NCI-H2171 (cell line): ENCODE measurements at places on chromosomes 7 and 10.

GRCh38 chr10:89414879-89415821, 782 bp downstream of the IFIT5 start:
- DNase-seq: no peak

DNA sequence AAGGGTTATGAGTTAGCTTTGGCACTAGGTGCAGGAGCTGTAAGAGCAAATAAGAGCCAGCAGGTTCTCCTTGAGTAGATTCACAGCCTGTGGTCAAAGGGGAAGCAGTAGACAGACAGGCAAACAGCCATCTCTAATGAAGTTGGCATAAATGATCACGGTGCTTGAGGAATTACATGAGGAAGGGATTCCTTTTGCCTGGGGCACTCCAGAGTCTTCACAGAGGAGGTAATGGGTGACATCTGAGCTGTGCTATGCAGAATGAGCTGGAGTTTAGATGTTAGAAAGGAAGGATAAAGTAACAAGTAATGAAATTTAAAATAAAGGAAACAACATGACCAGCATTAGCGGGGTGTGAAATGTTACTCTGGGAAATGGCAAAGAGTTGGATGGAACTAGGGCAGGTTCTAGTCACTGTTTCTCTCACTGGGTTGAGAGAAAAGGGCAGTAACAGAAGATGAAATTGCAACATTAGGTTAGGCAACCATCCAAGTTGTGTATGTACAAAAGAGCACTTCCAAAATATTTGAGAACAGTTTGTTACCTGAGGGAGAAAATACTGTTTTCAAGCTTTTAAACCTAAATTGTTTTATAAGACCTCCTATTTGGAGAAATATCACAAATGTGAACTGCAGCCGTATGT, 613.8 kb downstream of the PHTF2 start:
- DNase-seq: no peak

DNA sequence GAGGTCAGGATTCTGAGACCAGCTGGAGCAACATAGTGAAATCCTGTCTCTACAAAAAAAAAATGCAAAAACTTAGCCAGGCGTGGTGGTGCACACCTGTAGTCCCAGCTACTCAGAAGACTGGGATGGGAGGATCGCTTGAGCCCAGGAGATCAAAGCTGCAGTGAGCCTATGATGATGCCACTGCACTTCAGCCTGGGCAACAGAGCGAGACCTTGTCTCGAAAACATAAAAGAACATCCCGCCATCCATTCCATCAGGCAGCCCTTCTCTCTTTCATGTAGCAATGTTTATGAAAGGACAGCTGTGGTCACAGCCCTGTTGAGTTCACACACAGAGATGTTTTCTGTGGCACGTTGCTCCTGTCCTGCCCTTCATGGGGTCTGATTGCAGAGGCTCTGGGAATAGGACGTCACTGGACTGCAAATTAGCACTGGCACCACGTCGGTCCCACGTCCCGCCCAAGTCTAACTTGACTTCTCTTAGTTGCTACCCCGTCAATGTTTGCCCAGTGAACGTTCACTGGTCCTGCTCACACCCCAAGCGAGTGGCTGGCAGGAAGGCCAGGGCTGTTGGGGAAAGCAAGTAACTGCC, 64.5 kb upstream of the MYL10 start:
- DNase-seq: no peak

DNA sequence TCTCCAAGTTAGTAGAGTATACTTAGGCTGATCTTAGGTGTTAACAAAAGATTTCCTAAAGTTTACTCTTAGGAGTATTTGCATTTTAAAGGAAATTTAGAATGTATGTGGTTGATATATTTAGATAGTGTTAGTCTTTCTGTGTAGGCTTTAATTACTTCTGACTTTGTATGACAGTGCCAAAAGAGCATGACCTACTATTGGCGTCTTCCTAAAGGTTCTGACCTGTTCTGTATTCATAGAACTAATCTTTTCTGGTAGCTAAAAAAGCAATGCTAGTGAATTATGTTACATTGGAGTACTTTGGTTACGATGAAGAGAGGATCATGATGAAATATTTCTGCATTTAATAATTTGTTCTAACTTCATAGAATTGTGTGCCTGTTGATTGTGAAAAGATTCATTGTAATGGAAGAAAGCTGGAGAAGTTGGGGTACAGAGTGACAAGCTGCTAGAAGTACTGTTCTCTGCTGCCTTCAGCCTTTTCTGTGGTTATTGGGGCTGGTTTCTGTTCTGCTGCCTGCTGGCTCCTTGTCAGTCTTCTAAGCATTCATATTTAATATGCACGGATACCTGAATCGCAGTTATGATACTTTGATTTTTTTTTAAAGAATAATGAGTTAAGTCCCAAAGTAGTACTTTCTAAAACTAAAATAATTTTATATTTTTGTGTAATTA, 13.2 kb downstream of the WAC start:
- DNase-seq: no peak

- no peak for DNase-seq
Measured at GRCh38 chr10:84352251-84352842, 24.0 kb downstream of the CCSER2 start.

GRCh38 chr10:62199584-62199983, 69.1 kb downstream of the RTKN2 start:
- no peak for DNase-seq

DNA sequence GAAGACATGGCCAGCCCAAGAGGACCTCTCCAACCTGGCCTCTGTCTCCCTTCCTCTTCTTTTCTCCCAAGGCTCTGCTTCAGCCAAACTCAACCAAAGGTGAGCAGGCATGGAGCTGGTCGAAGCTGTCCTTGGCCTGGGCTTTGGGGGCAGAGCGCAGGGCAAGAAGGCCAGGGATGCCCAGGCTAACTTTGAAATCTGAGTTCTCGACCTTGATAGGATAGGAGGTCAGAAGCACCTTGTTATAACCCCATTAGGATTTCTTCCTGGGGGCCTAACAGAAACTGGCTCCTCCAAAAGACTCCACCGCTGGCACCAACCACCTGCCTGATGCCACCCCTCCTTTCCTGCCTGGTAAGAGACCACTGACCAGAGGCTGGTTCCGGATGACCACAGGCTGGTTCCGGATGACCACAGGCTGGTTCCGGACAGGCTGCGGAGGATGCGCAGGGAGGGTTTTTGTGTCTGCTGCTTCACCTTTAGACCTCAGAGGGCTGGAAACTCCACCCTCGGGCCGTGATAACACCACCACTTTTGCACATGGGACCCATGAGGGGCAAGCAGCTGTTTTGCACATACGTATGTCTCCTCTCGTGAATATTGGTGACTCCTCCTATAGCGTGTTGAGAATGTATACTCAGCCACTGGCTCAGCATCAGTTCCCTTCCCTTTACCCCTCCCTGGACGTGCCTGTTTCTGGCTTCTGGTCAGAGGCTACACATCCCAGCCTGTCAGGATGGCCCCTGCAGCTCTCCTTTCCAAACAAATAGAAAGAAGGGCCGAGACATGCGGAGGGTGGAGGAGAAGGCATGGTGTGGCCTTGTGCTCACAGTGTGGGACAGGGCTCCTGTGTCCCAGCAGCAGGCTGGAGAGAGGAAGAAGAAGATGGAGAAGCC, 140.1 kb downstream of the DNAJB6 start:
- no peak for DNase-seq

DNA sequence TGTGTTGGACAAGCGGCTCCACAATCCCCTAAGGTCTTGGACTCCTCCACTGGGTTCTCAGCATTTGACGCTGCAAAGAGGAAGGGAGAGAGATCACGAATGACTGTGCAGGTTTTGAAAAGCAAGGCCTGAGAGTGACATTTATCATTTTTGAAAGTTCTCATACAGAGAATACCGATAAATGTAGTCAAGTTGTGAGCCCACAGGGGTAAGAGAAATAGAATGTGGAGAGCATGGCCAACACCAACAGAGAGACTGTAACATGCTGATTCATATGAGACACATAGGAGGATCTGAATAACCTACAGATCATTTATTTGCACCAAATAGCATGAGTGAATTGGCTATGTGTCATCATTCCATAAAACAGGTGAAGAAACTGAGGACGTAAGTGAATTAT, 230.5 kb upstream of the MBL2 start:
- DNase-seq: no peak

DNA sequence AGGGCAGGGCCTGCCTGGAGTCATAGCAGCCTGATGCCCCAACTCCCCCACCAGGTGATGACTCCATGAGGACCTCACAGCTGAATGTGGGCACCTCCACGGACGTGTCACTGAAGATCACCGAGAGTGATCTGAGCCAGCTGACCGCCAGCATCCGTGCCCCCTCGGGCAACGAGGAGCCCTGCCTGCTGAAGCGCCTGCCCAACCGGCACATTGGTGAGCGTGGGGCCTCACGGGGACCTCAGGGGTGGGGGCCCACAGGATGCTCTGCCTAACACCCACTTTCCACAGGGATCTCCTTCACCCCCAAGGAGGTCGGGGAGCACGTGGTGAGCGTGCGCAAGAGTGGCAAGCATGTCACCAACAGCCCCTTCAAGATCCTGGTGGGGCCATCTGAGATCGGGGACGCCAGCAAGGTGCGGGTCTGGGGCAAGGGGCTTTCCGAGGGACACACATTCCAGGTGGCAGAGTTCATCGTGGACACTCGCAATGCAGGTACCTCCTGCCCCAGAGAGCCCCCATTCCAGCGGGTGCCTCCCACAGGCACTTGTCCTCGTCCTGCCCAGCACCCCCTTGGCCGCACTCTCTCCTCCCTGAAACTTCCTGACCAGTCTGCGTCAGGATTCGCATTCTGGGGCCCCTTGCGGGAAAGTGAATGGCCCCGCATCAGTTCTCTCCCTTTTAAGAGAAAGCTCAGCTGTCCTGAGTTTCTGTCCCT, 10.0 kb upstream of the ATP6V1F start:
- no peak for DNase-seq

DNA sequence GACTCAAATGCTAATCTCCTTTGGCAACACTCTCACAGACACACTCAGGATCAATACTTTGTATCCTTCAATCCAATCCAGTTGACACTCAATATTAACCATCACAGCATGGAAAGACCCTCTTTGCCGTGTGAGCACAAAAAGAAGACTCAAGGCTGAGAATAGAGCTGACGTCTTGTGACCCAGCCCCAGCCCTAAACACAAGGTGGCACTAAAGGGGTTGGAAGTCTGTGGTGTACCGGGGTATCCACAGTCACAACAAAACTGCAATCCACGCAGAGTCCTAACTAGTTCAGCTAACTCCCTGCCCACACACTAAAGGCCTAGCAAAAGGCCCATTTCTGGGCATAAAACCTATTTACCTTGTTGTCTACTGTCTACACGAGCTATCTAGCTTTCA, 200.1 kb downstream of the ACTR3B start:
- no peak for DNase-seq

DNA sequence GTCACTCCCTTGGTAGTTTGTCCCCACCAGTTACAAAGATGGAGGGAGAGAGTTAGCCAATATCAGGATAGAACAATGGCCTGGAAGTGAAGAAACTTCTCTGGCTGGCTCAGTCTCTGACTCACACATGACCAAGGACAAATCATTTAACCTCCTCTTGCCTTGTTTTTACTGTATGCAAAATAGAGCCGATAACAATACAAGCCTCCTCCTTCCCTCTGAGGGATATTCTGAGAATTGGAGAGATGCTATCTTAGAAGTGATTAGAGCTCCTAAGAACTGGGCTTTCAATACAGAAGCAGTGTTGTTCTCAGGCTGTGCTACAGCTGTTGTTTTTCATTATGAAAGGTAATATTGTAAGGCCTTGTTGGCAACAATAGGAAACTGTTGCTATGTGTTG, 87.7 kb upstream of the EGR2 start:
- no peak for DNase-seq
